ENCODE measurements at places on chromosomes 2 and 18.

GRCh38 chr2:176080540-176081375 lies 3.0 kb downstream of the EVX2 start:
- no peak for DNase-seq

GRCh38 chr2:8672940-8673339 lies 8.9 kb upstream of the ID2 start:
- DNase-seq: no peak

- DNase-seq: peak; percentile 1
These were observed 562.1 kb downstream of the TMX3 start for GRCh38 chr18:68152770-68153169.

GRCh38 chr2:111662771-111663470 lies 221.1 kb downstream of the ANAPC1 start:
- DNase-seq: no peak

DNA sequence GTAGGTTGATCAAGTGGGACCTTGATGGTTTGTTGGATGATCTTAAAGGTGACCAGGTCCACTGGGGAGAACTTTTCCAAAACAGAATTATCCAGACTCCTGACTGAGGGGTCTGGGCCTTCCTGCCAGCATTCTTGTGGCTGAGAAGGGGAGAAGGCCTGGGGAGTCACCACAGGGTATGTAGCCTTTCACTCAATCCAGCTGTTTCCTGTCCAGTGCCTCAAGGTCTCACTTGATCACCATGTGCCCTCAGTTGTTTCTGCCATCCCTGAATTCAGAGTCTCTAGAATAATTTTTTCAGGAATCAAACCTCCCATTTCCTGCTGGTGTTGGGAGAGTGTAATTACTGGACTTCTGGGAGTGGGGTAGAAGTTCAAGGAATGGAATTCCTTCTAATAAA lies 54.4 kb upstream of the TANC1 start:
- no peak for DNase-seq

DNA sequence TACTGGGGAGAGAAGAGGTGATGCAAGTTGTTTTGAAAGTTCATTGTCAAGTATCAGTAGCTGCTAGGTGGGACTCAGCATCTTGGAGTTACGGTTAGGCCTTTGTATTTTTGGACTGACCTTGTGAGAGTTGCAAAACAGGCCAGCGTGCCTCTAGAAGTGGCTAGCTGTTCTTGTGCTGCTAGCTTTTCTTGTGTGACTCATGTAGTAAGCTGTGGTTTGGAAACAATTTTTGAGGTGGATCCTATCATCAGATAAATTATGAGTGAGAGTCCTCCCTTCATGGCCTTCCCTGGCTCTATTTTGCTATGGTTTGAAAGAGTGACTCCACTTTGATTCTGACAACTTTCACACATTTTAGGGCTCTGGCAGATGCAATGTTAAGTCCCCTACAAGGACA lies 409.2 kb upstream of the HS6ST1 start:
- no peak for DNase-seq
